T-cell (primary cell): ENCODE measurements at places on chromosomes 11 and 22. TPM values are rescaled to one million over a fixed set of nuclear protein-coding genes. Genes with fewer than 3 reads are reported as not detected.

DNA sequence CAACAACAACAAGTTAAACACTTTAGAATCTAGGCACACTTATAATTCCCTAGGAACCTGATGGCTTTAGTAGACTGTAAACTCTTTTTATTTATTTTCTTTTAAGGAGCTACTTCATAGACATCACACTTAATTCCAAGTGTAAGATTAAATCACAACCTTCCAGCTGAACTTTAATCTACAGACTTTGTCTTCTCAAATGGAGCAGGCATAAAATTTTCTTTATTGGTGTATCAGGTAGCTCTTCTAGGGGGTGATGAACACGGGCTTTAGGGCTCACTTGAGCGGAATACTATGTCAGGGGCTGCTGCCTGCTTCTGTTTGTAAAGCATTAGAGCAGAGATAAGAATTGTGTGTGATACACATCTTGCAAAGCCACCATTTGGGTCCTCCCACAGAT is 525.8 kb upstream of the FAT3 start:
- no peak for DNase-seq

GRCh38 chr11:35598254-35599125 is 19.8 kb upstream of the FJX1 start:
- no peak for DNase-seq

- DNase-seq = no peak
Observed at GRCh38 chr11:27573024-27573423, 66.5 kb upstream of the LIN7C start.

Gene MMP8
- total RNA-seq = not detected

- no peak for DNase-seq
Observed at GRCh38 chr11:23953951-23954710, 542.7 kb upstream of the LUZP2 start.

Gene ANKRD42
- 9.7 TPM for total RNA-seq

Gene UBXN1
- total RNA-seq = 199 TPM

Gene TYR
- not detected for total RNA-seq

GRCh38 chr11:21552911-21553310 is 640.0 kb upstream of the ANO5 start:
- no peak for DNase-seq

Gene TRIM34
- 13.5 TPM for total RNA-seq

DNA sequence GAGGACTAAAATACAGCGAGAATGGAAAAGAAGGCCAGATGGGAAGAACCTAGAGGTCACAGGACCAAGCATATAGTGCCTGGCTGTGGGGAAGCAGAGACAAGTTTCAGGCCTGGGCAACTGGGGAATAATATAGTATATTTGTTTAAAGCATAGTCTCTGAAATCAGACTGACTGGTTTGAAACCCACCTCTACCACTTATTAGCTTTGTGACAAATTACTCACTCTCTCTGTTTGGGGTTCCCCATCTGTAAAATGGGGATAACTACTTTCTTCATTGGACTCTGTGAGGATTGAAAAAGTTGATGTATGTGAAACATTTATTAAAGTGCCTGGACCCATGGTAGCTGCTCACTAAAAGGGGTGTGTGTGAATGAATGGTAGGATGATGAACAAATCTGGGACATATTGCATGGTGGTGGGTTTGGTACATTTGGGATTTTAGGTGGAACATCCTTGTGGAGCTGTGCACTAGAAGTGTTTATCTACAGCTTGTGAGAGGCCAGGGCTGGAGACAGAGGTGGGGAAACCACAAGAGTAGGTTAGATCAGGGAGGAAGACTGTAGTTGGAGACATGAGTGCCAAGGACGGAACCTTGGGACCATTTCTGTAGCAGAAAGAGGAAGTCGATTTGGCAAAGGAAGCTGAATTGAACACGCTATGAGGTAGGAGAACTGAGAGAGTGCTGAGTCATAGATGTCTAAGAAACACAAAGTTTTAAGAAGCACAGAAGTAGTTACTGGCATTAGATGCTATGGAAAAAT is 52.6 kb downstream of the SWAP70 start:
- DNase-seq = no peak

DNA sequence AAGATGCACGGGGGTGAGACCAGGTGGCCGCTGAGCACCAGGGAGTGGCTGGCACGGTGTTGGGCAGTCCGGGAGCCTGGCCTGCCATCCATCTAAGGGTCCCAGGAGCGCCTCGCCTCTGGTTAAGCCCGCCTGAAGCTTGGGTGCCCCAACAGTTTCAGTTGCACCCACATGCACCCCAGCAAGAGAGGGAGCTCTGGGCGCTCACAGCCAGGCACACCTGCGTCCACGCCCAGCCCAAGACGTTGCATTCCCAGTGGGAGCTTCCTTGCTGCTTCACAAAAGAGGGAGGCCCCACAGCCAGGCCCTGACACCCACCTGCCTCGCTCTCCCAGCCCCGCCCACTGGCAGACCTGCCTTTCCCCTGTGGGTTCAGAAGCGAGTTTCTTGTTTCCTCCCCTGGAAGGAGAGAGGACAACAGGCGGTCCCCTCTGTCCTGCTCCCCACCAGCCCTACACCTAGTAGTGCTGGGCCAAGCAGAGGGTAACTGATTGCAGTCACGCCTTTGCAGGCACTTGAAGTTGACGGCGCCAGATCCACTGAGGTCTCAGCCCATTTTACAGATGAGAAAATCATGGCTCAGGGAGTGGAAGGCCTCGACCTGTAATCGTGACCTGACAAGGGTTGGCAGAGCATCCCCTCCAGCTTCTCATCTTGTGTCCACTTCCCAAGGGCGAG is 35.4 kb downstream of the OSBPL5 start:
- DNase-seq = no peak

Gene SYT13
- total RNA-seq = not detected

DNA sequence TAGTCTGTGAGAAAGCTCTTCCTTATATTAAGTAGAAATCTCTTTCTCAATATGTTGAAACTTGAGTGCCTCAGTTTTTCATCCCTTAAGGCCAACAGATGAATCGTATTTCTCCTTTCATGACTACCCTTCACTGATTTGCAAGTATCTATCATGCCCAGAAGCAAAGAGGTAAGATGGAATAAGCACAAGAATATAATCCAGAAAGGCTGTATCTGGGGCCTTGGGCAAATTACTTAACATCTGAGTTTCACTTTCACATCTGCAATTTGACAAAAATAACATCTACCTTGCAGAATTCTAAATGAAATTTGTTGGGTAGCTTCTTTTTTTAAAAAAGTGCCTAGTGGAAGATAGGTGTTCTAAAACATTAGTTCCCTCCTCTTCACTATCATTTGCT is 552.4 kb upstream of the ANO5 start:
- no peak for DNase-seq

Gene LARGE2
- total RNA-seq = 7.1 TPM

Gene C22orf31
- not detected for total RNA-seq

Gene DEFB131B
- total RNA-seq = not detected

DNA sequence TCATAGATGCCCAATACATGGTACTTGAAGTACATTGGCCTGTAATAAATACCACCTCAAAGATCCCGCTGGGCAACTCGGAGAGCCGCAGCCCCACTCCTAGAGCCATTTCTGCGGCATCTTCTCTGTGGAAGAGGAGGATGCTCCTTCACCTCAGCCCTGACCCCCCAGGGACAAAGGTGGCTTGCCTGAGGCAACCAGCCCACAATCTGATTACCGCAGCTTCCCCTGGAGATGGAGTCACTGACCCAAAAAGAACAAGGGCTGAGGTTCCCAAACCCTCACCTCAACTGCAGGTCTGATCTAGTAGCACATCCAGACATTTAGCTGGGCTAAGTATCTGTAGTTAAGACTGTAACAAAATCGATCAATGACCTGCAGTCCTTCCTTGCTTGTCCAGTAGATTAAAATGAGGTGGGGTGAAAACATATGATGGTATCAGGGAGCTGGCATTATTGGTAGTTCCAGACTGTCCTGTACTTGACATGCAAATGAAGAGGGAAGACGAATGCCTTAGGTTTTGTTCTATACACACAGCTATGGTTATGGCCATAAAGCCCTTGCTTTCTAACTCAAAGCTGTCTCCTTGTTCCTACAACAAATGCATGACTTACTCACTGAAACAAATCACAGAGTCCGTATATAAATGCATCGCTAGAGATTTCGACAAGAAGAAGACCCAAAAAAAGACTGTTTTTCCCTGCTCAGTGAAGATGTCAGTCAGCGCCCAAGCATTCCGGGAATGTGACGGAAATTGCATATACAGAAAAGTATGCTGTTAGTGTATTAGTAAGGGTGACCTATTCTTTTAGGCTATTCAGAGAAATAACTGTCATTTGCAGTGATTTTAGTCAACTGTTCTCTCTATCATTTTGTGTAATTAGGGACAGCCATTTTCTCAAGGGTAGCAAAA is 33.7 kb downstream of the C11orf71 start:
- DNase-seq = no peak

DNA sequence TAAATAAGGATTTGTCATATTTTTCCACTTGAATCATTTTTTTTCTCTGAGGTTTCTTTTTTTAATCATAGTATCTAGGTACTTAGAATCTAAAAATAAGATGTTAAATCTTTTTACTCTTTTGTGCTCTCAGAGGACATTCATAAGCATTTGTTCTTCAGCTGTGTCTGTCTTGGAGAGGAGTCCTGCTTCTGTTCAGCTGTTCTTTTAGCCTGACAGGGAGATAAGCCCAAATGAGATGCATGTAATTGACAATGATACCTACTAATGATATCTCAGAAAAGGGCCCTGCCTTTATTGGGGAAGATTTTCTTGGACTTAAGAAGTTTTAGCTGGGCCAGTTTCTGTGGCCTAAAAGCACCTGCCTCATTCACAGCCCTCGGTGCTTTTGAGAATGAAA is 156.9 kb downstream of the NCAM1 start:
- DNase-seq = no peak

- no peak for DNase-seq
Observed at GRCh38 chr11:65290448-65291165, 24.1 kb upstream of the CDC42EP2 start.
